ENCODE measurements at places on chromosomes 4 and X.
A peak's percentile ranks its signal among the peaks of the same experiment; 100 is the strongest.

- peak; percentile 46 for DNase-seq
These were observed 723 bp downstream of the NKX6-1 start for GRCh38 chr4:84498203-84498934.

DNA sequence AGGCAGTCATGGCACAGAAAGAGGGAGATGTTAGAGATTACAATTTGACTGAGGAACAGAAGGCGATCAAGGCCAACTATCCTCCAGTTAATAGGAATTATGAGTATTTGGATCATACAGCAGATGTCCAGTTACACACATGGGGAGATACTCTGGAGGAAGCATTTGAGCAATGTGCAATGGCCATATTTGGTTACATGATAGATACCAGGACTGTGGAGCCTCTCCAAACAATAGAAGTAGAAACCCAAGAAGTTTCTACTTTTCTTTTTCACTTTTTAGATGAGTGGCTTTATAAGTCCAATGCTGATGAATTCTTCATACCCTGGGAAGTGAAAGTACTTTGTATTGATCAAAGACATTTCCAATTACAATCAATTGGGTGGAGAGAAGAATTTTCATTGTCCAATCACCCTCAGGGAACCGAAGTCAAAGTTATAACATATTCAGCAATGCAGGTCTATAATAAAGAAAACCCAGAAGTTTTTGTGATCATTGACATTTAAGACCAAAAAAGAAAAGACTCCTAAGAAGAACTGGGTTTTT, 139.1 kb downstream of the MAB21L2 start:
- DNase-seq, result no peak

DNA sequence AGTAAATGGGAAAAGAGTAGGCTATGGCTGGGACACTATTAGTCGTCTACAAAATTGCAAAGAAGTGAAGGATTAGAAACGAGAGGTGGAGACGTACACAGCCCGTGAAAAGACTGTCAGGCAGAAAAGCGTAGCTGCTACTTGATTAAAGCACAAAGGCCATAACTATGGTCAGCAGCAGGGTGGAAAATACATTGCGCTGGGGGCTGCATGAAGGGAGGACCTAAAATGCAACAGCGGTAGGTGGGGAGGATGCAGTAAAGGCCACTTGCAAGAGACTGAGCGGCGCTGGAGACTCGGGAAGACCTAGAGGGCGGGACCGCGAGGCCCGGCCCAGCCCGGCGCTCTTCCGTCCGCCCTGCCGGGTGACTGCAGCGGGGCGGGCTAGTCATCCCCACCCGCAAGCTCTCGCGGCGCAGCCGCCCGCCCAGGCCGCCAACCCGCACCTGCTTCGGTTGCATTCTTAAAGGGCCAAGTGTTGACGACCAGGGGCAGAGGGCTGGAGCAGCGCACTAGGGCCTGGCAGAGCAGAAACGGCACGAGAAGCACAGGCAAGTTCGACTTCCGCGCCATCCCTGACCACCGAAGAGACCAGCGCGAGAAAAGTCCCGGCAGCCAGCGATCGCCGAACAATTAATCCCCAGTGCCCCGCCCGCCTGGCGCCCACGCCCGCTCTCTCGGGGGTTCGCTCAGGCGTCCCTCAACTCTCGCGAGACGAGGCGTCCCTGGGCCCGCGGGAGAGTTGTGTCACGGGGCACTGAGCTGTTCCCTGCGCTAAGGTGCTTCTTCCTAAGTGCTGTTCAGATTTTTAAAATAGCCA, at the start of gene AGA:
Gene AGA (minus strand): TSS at position 635 of the 820 bp plus-strand sequence. CDS start 62 bp downstream, at position 573.
- peak; percentile 96 for DNase-seq

- peak; percentile 82 for DNase-seq
These were observed 390.1 kb downstream of the ADAM29 start for GRCh38 chr4:175308236-175308635.

DNA sequence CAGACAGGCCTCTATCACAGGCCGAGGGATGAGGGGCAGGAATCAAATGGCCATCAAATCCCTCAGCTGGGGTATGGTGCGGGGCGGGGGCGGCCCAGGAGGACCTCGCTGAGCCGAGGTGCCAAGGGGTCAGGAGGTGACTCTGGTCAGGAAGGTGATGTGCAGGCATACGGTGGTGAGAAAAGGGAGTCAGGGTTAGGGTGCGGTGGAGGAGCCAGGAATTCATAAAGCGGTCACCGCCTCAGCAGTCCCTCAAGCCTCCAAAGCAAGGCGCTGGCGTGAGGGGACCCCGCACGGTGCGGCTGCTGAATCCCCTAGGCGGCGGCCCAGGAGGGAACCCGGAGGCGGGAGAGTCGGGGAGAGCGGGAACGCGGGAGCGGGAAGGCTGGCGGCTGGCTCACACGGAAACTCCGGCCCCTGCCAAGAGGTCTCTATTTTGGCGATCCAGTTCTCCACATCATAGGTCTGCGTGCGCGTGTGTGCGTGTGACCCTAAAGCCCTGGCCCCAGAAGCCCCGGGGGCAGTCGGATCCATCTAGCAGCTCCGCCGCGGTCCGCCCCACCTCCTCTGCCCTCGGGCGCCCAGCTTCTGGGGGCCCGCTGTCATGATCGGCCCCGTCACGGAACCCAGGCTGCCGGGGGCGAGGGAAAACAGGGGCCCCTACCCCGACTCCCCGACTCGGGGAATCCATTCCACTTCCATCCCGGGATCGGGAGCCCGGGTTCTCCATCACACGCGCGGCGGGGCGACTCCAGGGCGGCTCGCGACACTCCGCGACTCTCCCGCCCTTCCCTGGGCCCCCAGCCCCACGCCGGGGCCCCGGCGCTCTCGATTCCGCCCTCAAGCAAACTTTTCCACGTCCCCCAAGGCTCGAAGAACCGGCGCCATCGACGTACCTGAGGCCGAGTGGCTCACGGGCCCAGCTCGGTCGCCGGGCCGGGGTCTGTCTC, 593 bp downstream of the ELF4 start:
- DNase-seq, result no peak

DNA sequence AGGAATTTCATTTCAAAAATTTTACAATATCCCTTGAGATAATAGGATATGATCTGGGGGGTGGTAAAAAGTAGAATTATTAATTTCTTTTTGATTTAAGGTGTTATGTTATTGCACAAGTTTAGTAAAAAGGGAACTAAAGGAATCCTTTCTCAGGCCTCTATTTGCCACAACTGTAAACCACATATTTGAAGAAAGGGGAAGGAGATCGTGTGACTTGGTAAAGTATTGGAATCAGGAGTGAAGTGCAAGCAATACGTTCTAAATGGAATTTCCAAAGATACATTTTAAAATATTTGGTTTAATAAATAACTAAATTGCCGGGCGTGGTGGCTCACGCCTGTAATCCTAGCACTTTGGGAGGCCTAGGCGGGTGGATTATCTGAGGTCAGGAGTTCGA, 35.3 kb upstream of the SCRG1 start:
- no peak for DNase-seq

DNA sequence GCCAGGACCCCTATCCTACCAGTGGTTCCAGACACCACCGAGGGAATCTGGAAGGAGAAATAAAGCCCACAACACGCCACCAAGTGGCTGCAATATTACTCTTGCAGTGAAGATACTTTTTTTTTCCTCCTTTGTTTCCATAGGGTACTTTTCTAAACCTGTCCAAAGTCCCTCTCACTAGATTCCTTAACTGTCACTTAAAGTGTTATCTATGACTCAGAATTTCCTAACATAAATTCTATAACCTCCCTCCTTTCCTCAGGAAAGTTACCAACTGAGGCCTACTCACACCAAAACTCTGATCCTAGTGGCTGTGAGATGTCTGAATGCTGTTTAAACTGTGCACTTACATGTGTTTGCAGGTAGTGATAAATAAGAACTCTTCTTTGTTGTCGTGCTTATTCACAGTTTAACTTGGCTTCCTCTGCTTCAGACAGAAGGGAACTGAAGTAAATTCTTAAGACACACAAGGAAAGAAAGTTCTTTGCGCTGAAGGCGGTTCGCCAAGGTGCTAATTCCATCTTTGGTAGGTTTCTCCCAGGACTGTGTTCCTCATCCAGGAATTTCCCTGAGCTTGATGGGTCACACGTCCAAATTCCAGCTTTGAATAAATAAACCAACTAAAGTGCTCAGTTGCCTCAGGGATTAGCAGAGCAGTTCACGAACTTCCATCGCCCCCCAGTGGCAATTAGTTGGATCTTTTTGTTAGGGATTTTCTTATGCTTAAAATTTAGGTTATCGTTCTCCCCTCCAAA, 10.7 kb upstream of the HCCS start:
- peak; percentile 83 for DNase-seq

DNA sequence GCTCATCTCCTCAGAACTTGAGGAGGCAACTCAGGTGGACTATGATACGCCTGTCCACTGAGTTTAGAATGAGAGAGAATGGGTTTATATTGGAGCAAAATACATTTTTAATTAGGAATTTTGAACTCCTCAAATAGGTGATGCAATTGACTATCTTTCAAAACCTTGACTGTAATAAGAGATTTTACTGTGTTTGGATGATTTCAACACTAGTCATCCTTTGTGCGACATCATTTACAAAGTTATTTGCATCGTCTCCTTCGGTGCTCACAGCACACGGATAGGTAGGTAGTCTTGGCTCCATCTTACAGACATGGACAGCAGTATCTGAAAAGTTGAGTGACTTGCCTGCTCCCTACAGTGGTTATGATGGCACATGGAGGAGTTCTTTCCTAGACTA, 67.0 kb downstream of the AASDH start:
- no peak for DNase-seq

- DNase-seq, result peak; percentile 30
These were observed 11.3 kb downstream of the BST1 start for GRCh38 chr4:15714141-15714540.

- peak; percentile 79 for DNase-seq
These were observed 53.8 kb upstream of the TBC1D14 start for GRCh38 chr4:6855692-6856297.

DNA sequence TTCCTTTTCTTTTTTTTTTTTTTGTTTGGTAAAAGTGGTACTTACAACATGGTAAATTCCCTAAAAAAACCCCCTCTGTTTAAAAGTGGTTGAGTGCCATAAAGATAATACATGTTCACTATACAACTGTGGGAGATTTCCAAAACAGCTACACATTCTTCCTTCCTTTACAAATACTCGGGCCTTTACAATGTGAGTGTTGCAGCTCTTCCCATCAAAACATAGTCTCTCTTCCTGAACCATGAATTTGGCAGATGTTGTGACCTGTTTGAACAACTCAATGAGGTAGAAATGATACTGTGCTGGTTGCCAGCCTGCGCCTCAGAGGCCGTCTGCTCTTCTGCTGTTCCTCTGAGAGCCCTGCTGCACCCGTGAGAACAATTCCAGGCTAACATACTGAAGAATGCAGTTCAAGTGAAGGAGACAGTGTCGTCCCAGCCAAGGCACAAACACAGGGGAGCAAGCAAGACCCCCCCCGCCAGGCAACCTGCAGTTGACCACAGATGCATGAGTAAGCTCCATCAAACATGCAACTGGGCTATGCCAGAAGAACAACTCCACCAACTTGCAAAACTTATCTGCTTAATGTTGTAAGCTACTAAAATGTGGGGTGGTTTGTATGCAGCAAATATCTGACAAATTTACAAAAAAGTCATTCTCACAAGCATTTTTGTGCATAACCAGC, 645.0 kb downstream of the PCDH7 start:
- peak; percentile 1 for DNase-seq

GRCh38 chr4:185285632-185286393, 76.4 kb downstream of the SNX25 start:
- no peak for DNase-seq

DNA sequence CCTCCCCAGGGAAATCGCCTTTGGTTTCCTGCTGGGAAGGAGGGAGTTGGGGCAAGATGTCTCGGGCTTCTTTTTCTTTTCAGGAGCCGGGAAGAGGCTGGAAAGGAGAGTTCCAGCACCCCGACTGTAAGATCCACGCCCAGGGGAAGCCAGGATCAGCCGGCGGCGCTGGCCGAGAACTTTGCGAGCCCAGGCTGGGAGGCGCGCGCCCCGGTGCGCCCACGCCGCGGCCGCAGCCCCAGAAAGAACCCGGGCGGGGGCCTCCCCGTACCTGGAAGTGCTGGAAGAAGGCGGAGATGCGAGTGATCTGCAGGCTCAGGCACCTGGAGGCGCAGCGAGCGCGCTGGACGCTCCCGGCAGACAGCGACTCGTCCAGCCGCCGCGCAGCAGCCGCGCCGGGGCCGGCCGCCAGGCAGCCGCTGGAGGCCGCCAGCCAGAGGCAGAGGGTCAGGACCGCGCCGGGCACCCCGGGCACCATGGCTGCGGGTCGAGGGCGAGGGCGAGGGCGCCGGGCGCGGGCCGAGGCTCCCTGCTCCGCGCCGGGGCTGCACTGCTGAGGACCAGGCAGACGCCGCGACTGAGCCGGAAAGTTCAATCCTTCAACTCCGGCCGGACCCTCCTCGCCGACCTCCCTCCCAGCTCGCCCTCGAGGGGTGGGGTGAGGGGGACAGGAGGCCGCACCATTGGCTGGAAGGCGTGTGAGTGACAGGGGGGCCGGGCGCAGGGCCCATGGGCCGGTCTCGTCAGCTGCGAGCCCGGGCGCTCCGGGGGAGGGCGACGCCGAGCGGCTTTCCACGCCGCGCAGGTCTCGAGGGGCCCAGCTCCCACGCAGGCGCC, at the start of gene ANOS1:
Gene ANOS1 (minus strand): TSS at position 579 of the 837 bp plus-strand sequence. CDS start 101 bp downstream, at position 478.
- DNase-seq, result peak; percentile 31

- DNase-seq, result peak; percentile 36
These were observed 58.1 kb upstream of the HOPX start for GRCh38 chr4:56739066-56739777.

DNA sequence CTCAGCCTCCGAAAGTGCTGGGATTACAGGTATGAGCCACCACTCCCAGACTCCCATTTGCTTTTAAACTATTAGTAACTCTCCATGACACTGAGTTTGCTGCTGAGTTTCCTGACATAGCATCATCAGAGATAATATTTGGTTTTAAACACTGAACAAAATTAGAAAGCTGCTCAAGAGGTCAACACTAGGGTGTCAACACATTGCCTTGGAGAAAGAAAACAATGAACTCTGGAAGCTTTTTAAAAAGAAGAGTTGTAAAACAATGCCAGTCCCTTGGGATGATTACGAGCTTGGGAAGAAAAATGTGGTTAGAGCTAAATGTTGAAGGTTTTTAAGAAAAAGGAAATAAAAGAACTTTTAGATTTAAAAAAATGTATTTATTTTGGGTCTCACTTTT, 264.8 kb downstream of the CAMK2D start:
- DNase-seq, result peak; percentile 32

GRCh38 chr4:28518561-28519165, 1658.0 kb downstream of the STIM2 start:
- peak; percentile 59 for DNase-seq

GRCh38 chr4:168900080-168900479, 110.0 kb downstream of the CBR4 start:
- peak; percentile 43 for DNase-seq

- DNase-seq, result peak; percentile 49
These were observed 36.1 kb upstream of the DOCK11 start for GRCh38 chrX:118459494-118459893.

Measured in fibroblast of skin of scalp (primary cell).